KBM-7 (cell line): ENCODE measurements at places on chromosomes 4 and X.

- DNase-seq = peak; percentile 83
These were observed 770 bp downstream of the SMAD1 start for GRCh38 chr4:145482209-145483037.

DNA sequence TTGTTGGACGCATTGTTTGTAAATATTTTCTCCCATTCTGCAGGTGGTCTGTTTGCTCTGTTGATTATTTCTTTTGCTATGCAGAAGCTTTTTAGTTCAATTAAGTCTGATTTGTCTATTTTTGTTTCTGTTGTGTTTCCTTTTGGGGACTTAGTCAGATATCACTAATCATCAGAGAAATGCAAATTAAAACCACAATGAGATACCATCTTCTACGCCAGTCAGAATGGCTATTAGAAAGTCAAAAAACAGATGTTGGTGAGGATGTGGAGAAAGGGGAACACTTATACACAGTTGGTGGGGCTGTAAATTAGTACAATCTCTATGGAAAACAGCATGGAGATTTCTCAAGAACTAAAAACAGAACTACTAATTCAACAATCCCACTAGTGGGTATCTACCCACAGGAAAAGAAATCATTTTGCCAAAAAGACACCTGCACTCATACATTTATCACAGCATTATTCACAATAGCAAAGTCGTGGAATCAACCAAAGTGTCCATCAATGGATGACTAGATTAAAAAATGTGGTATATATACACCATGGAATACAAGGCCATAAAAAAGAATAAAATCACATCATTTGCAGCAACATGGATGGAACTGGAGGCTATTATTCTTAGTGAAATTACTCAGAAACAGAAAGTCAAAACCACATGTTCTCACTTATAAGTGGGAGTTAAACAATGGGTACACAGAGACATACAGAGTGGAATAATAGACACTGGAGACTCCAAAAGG is 8.1 kb downstream of the COQ2 start:
- peak; percentile 42 for DNase-seq

GRCh38 chr4:70932984-70933383 is 30.8 kb downstream of the MOB1B start:
- no peak for DNase-seq

DNA sequence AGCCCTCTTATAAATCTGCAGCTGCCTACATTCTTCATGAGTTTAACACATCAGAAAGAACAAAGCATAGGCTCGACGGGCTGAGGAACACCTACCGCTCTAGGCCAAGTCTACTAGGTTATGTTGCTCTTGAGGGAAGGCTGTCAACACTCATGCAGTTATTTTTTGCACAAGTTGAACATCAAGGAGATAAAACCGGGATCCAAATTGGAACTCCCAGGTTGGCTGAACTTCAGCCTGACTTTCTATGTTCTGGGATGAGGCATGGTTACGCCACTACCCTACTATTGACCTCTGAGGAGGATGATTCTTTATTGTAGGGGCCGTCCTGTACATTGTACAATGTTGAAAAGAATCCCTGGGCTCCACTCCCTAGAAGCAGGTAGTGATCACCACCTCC is 37.3 kb upstream of the ARSH start:
- DNase-seq = no peak

DNA sequence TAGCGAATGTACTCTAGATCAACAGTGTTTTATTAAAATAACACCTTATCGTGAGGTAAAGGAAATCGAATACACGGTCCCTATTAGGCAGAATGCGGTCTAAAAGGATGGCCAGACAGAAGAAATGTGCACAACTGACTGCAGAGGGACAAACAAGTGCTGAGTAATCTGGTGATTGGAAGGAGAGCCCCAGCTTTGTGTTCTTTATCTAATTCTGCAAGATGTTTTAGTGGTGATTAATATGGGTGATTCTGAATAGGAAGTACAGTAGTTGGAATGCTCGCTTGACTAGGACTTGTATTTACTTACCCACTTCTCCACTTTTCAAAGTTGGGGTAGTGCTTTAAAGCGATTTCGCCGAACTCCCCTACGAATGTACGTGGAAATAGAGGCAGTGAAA is 1.2 kb downstream of the WDR44 start:
- peak; percentile 37 for DNase-seq

DNA sequence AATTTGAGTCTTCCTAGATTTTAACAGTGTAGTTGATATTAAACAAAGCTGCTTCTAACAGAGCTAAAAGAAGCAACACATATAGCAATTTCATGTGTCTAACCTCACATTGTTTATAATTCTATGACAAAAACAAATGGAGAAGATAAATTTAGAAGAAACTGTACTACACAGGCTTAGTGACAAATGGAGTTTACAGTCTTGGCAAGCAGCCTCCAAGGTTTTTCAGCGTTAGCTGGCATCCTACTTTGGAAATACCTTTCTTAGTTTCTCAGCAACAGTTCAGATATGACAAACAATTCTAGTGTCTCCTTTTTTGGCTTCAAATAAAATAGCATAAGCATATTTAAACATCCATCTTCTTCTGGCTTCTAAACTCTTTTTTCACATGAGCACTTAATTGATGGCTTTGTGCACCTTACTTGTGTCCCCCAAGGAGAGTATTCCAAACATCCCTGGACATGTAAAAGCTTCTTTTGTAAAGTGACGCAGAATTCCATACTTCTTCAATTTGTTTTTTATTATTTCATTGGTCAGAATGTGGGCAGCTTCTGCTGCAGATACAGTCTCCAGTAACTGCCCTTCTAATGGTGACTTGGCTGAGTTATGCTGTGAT is 249.8 kb downstream of the ANTXR2 start:
- no peak for DNase-seq

- peak; percentile 43 for DNase-seq
These were observed 23.3 kb downstream of the ARHGAP24 start for GRCh38 chr4:85498068-85498733.

GRCh38 chr4:17961249-17961648 is 60.3 kb downstream of the LCORL start:
- DNase-seq = no peak

GRCh38 chrX:123846577-123847038 is 13.2 kb upstream of the XIAP start:
- DNase-seq = no peak

DNA sequence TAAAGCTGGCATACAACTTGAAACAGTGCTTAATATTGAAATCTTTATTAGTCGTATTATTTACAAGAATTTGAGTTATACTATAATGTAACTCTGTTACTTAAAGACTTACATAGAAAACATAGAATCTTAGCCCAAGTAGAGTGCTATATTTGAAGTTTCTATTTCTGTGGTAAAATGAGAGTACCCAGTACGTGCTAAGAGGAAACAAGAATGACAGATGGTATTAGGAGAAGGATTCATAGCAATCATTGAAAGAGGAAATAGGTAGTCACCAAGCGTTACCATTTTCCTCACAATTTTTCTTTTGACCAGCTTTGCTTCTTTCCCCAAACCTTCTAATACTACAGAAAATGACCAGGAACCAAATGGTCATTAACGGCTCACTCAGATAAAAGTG is 412.1 kb upstream of the GRIA3 start:
- no peak for DNase-seq

DNA sequence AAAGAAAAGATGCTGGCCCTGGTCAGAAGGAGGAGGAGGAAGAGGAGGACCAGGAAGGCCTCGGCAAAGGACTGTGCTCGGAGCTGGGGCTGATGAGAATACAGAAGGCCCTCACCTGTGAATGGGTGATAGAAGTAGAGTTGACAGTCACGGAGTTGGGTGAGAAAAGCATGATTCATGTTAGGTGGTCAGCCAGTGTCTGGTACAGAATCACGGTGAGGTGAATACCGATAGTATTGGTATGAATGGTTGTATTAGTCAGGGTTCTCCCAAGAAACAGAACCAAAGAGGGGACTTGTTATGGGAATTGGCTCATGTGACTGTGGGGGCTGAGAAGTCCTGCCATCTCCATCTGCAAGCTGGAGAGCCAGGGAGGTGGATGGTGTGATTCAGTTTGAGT is 32.5 kb upstream of the FAM156A start:
- DNase-seq = no peak

DNA sequence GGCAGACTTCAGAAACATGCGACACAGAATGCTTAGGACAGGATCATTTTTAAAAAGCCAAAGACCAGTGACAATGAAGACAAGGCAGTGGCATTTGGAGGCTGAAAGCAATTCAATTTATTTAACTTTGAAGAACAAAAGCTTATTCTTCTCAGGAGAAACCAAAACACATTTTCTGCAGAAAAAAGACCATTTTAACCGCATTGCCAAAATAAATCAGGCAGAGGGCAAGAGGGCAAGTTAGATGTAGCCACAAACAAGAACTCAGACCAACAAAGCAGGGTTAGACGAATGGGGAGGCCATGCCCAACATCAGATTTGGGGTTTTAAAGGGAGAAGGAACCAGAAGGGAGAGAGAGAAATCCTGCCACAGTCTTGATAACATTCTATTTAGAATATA is 58.9 kb downstream of the RELL1 start:
- no peak for DNase-seq

GRCh38 chr4:188780028-188780427 is 640.8 kb downstream of the TRIML1 start:
- no peak for DNase-seq

DNA sequence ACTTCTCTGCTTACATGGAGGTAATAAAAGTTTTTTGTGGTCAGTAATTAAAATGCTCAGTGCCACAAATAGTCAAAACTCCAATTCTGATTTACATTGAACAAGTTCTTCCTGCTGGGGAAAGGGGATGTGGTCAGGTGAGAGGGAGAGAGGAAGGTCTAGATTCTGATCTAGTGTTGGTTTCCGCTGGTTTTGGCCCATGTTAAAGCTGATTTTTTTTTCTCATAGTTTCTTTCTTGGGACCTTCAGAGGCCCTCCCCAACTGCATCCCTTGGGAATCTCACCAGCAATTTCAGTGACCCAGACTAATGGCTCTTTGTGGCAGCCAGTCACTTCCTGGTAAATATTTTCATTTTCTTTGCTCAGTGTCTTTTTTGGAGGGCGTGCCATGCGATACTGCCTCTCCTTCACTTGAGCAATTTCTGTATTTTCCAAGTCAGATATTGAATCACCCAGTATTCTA is 332.7 kb downstream of the RAPGEF2 start:
- DNase-seq = peak; percentile 70

DNA sequence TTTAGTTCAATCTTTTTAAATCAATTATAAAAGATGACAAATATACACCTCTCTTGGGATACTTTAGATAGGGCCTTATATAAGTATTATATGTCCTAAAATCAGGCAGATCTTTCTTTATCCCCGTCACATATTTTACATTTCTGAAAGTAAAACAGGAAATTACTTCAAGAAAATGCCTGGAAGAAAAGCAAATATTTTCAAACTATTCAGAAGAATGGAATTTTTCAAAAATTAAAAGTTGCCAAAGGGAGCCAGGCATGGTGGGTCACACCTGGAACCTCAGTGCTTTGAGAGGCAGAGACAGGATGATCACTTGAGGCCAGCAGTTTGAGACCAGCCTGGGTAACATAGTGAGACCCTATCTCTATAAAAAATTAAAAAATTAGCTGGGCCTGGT is 34.4 kb downstream of the MGARP start:
- DNase-seq = no peak

- DNase-seq = no peak
These were observed 3.4 kb downstream of the SORCS2 start for GRCh38 chr4:7195546-7196287.

DNA sequence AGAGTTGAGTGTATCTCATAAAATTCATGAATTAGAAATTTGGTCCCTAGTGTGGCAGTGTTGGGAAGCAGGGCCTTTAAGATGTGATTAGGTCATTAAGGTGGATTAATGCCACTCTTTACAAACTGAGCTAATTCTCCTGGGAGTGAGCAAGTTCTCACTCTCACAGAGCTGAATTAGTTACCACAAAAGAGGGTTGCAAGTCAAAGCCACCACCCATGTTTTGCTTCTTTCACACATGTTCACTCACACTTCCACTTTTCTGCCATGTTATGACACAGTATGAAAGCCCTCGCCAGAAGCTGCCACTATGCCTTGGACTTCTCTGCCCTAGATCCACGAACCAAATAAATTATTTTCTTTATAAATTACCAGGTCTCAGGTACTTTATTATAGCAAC is 332.1 kb downstream of the ARAP2 start:
- no peak for DNase-seq

GRCh38 chr4:102862747-102863146 is 6.0 kb upstream of the CISD2 start:
- DNase-seq = no peak

- DNase-seq = no peak
These were observed 15.0 kb upstream of the ENAM start for GRCh38 chr4:70613306-70614183.

GRCh38 chrX:12867685-12868084 is 813 bp downstream of the TLR7 start:
- DNase-seq = no peak

GRCh38 chr4:11769434-11769833 is 340.7 kb upstream of the HS3ST1 start:
- no peak for DNase-seq

- no peak for DNase-seq
These were observed 99.1 kb downstream of the AFF1 start for GRCh38 chr4:87033902-87034301.

DNA sequence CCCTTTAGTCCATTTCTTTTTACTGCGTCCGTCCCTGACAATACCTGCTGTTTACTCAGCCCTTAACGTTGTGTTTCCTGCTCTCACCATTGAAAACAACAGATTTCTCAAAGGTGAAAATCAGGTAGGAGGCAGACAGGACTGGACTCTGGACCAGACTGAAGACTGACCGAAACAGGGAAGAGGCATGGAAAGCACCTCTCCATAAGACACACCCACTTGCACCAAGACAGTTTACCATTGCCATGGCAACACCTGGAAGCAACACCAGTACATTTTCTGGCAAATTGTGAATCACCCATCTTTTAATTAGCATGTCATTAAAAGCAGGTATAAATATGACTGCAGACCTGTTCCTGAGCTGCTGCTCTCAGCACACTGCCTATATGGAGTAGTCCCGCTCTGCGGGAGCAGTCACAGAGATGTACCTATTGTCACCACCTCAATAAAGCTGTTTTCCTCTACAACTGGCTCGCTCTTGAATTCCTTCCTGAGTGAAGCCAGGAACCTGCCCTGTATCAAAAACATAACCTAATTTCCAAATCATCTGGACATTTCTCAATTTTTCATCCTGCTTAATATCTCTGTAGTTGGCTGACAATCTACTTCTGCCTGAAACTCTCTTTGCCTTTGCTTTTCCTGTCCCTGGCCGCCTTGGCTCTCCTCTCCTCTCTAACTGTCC is 117.0 kb downstream of the RNF150 start:
- DNase-seq = no peak
